ENCODE measurements at places on chromosomes 11 and 22.

- DNase-seq, result peak; percentile 74
Measured at GRCh38 chr11:5596607-5597201, at the start of gene TRIM6. TSS of gene TRIM6 (plus strand) at chr11:5596637. CDS start at chr11:5596898, 261 bp downstream.

- DNase-seq, result no peak
Measured at GRCh38 chr11:84886344-84886743, 740.8 kb downstream of the DLG2 start.

DNA sequence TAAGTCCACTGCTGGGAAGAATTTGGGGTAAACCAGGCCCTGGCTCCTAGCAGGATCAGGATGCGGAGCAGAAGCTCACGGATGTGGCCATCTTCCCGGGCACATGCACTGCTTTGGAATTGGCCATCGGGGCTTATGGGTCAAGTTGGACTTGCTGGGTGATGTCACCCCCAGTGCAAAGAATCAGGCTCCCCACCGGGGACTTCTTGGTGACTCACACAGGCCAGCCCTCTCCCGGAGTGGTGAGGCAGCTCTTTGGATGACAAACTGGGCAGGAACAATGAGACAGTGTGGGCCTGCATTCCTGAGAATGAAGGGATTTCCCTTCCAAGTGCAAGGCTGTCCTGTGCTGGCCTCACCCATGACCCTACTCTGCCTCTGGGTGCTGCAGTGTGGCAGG lies 128.8 kb upstream of the ANO1 start:
- no peak for DNase-seq

GRCh38 chr22:25659413-25659812 lies 82.6 kb upstream of the MYO18B start:
- DNase-seq, result no peak

DNA sequence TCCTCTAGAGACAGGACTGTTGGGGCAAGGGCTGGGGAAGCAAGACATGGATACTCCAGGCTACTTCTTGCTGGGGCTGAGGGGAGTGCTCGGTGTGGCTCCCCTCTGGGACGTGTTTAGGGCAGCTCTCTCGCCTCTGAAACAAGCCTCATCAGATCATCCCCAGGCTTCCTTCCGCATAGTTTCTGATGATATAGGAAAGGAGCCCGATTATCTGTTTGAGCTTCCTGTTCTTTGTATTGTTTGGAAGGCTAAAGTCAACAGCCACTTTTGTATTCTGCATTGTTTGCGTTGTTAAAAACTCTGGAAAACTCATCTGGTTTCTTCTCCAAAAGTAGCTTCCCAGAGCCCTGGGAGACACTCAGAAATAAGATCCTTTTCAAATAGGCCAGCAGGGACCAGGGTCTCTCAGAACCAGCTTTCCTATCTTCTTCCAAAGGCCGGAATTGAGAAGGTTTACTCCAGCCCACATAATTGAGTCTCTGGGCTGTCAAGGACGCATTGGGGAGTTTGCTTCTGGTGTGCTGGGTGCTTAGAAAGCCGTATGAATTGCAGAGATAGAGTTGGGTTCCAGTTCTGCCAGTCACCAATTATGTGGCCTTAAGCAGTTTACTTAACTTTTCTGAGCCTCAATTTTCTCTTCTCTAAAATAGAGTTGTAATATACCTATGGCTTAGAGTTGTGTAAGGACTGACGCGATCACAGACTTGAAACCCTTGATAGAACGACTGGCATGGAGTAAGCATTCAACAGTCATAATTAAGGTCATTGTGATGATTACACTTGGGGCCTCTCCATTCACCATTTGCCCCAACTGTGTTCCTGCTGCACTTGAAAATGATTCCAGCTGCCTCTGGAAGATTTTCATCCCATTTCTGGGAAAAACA lies 19.1 kb downstream of the CD44 start:
- no peak for DNase-seq

DNA sequence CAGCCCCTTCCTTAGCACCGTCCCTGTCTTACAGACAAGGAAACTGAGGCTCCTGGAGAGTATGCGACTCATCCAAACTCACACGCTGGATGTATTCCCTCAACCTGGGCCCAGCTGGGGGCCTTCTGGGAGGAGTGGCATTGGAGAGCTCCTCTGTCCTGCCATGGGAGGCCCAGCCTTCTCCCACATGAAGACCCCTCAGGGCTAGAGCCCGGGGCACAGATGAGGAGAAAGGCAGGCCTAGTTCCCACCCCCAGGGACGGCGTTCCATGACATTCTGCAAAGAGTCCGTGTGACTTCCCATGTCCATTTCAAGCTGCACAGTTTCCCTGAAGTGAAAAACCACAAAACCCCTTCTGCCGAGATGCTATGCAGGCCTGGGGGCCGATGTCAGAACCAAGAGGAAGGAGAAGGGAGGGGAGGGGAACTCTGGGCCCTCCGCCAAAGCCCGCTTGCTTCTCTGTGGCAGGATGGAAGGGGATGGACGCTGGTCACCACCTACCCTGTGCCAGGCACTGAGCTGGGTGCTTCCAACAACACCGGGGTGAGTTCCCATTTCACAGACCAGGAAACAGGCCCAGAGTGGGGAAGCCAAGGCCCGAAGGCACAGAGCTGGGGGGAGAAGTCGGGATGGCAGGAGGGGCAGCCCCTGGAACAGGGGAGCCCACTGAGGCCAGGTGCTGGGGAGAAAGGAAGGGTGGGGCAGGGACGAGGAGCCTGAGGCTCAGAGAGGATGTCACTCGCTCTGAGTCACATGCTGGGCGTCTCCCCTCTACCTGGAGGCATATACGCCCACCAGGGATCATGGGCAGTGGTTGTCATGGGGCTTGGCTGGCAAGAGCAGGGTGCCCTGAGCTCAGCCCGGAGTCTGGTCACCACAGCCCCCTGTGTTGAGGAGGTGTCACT lies 15.7 kb downstream of the RAC2 start:
- peak; percentile 51 for DNase-seq

GRCh38 chr11:28767574-28767973 lies 659.4 kb downstream of the METTL15 start:
- no peak for DNase-seq

- no peak for DNase-seq
Measured at GRCh38 chr11:16382638-16383380, 26.5 kb upstream of the SOX6 start.

Measured in right hindlimb (tissue), 1 donor.